ENCODE measurements at places on chromosomes 11 and 22. TPM values are rescaled to one million over a fixed set of nuclear protein-coding genes. Genes with fewer than 3 reads are reported as not detected.

The GAL3ST1 gene
- not detected for total RNA-seq

The OR2AT4 gene
- not detected for total RNA-seq

The MGAT3 gene
- total RNA-seq, result 1.3 TPM

The DDTL gene
- total RNA-seq, result under 0.01 TPM

The CASP1 gene
- 14.7 TPM for total RNA-seq

The GAL gene
- not detected for total RNA-seq

The USH1C gene
- total RNA-seq, result not detected
